ENCODE measurements at places on chromosomes 2 and 18. TPM values are rescaled to one million over a fixed set of nuclear protein-coding genes. Genes with fewer than 3 reads are reported as not detected.

DNA sequence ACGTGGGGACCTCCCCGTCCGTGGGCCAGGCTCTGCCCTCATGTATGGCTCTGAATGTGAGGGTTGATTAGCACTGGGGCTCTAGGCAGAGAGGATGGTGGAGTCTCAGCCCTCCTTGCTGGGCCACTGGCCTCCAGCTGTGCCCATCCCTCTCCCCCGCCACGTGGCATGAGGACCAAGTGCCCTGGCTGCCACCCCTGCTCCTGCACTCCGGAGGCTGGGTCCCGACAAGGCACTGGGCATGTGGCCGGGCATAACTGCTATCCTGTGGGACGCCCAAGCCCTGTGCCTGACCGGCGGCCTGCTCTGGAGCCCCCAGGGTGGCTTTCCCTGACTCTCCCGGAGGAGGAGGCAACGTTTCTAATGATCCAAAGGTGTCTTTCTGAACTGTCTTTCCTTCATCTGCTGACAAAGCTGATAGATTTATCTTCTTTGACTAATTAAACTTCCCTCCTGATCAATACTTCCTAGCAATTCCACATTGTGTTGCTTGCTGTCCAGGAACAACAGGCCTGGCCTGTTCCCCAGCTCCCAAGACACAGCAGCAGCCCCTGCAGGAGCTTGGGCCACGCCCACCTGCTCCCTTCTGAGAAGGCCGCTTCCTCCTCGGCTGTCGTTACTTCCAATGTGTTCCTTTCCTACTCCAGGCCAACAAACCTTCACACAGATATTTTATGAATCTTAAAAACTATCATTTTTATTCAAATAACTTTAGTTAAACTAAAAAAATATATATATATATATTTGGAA, 132.0 kb downstream of the SNTG2 start:
- no peak for DNase-seq

Gene TIA1
- 44.3 TPM for total RNA-seq

DNA sequence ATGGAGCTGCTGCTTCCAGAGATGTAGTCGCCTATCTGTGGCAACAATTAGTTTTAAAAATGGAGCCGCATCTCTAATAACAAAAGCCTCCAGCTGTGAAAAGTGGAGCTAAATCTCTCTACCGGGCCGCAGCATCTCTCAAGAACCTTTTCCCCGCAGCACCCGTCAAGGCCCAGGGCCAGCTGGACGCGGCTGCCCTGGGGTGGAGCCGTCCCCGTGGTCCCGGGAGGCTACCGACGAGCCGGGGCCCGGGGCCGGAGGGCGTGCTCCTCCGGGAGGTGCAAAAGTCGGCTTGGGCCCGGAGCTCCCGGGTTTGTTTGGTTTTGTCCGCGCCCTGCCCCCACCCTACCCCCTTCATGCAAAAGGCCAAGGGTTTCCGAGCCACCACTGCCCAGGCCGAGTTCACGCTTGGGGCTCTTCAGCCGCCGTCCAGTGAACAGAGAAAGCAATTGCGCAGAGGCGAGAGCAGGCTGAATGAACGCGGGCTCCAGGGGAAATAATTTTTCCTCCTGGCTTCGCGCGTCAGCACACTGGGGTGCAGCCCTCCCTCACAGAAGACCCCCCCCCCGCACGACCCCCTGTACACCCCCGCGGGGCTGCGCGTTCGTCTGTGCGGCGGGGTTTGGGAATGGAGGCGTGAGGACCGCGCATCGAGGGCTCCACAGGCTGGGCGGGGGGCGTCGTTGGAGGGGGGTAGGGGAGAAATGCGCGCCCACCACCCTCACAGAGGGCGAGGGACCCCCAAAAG, 557 bp upstream of the GREB1L start:
- DNase-seq, result peak; percentile 48

Gene RGPD8
- 5.2 TPM for total RNA-seq

Gene PPP1R1C
- 21.4 TPM for total RNA-seq

Data from Right ventricle myocardium superior (tissue), 1 donor.